ENCODE measurements at places on chromosomes 11 and 22.

GRCh38 chr22:23804781-23805291, 18.1 kb downstream of the SMARCB1 start:
- DNase-seq = no peak

- no peak for DNase-seq
Measured at GRCh38 chr11:70739811-70740487, 341.6 kb downstream of the CTTN start.

- no peak for DNase-seq
Measured at GRCh38 chr11:63242089-63242781, 1.2 kb downstream of the SLC22A25 start.

DNA sequence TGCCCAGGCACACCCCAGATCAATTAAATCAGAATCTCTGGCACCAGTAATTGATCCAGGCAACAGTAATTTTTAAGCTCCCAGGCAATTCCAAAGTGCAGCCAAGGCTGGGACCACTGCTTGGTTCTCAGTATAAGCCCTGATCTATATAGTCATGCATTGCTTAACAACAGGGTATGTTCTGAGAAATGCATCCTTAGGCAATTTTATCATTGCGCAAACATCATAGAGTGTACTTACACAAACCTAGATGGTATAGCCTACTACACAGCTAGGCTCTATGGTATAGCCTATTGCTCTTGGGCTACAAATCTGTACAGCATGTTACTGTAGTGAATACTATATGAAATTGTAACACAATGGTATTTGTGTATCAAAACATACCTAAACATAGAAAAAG, 651 bp upstream of the C11orf42 start:
- no peak for DNase-seq

DNA sequence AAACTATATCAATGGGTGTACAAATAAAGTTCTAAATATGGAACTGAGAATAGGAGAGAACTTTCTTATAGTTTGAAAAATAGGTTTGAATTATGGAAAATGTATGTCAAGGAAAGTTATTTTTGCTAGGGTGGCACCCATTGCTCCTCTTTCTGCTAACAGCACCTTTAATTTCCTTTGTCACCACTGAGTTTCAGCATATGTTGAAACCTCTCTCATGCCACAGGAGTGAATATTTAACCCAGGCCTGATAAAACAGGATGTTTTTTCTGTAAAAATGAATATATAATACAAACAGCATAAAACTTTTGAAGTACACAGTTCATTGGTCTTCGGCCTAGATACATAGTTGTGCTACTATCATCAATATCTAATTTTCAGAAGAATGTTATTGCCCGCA, 385.5 kb upstream of the ANO5 start:
- no peak for DNase-seq

DNA sequence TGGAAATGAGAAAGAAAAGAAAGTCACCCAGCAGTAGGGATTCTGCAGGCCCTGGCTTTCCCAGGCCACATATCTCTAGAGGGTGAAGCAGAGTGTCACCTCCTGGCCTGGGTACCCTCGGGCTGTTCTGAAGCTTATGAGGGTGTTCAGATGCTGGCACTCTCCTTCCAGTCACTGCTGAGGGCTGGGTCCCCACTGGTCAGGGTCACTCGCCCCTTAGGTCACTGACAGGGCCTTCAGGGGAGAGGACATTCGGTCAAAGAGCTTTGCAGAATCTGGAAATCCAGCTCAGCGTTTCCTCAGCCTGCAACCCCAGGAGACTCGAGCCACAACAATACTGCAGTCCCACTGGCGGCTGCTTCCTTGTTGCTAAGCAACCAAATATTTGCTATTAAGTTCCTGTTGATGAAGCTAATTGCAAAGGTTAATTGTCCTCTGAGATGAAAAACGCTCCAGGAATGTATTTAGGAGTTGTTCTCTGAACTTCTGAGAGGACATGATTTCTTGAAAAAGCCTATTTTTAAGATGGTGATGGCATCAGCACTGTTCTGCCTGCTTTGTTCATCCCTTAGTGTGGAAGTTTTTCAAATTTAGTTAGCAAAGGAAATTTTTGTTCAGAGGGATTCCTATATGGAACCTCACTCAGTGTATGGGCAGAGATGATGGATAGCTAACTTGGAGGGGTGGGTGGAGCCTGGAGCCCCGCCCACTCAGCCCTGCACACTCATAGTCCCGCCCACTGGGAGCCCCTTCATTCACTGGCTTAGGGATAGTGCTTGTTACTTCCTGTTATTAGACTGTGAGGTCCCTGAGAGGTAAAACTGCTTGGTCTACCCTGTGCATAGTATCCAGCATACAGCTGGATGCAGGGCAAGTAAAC, 109.2 kb downstream of the CSNK2A3 start:
- no peak for DNase-seq

DNA sequence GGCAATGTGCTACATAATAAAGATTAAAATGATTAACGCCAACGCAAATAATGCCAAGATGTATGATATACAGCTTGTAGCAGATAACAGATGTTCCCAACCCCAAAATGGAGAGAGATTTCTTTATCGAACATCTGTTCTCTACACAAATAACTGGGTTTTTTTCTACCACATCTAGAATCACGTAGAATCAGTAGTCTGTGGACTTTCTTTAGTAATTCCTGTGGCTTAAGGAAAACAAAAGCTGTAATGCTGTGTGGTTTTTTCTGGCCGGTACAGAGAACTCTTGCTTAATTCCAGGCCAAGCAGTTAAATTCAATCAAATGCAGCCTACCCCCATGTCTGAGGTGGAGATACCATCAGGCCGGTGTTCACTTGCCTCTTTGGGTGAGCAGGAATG, 303.4 kb downstream of the FAT3 start:
- DNase-seq = no peak

DNA sequence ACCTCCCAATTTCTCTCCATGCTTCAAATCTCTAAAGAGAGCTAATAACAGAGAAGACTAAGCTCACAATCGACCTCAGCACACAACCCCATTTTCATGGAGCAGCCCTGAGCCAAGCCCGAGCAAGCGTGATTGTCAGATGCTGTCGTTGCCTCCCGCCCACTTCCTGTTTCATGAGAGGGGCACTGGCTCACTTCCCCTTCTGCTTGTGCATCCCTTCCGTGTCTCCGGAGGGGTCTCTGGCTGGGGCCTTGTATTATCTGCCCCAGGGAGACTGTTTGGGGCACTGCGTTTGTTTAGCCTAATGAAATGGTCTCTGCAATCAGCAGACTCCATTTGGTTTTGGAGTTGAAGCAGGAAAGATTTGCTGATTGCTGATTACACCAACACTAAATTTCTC, 181.3 kb upstream of the SEZ6L start:
- no peak for DNase-seq

Measured in cerebellum (tissue), 4 donors.